Psoas muscle (tissue), 8 donors: ENCODE measurements at places on chromosomes 1 and 21. TPM values are rescaled to one million over a fixed set of nuclear protein-coding genes. Genes with fewer than 3 reads are reported as not detected.

The CITED4 gene
- 6.6 TPM for polyA plus RNA-seq

The DDOST gene
- 63.3 TPM for polyA plus RNA-seq

The OR2L2 gene
- polyA plus RNA-seq, result not detected

The AIDA gene
- polyA plus RNA-seq, result 17.8 TPM

The MED8 gene
- polyA plus RNA-seq, result 44.5 TPM

The TPTE gene
- not detected for polyA plus RNA-seq

The PERM1 gene
- polyA plus RNA-seq, result 38.1 TPM

The NBPF6 gene
- not detected for polyA plus RNA-seq

The CHRNB2 gene
- 0.01 TPM for polyA plus RNA-seq

The NR5A2 gene
- polyA plus RNA-seq, result 0.29 TPM

The HSD3B2 gene
- polyA plus RNA-seq, result not detected

The CHI3L2 gene
- polyA plus RNA-seq, result 0.90 TPM

The LYPD8 gene
- not detected for polyA plus RNA-seq

The TDRD10 gene
- polyA plus RNA-seq, result 0.69 TPM

The PSRC1 gene
- polyA plus RNA-seq, result 0.14 TPM

The NPHS2 gene
- polyA plus RNA-seq, result not detected

The SPRR2E gene
- 0.14 TPM for polyA plus RNA-seq

The MTF1 gene
- 6.0 TPM for polyA plus RNA-seq

The EXTL1 gene
- polyA plus RNA-seq, result 1.1 TPM

The DENND1B gene
- polyA plus RNA-seq, result 1.6 TPM

The IL22RA1 gene
- not detected for polyA plus RNA-seq

The ZNF697 gene
- 2.2 TPM for polyA plus RNA-seq

The CGN gene
- polyA plus RNA-seq, result 0.05 TPM

The DCST1 gene
- not detected for polyA plus RNA-seq

The ZYG11A gene
- not detected for polyA plus RNA-seq

The CNTN2 gene
- polyA plus RNA-seq, result 0.01 TPM

The IQGAP3 gene
- 0.04 TPM for polyA plus RNA-seq

The TNFRSF14 gene
- polyA plus RNA-seq, result 6.6 TPM

The ABCA4 gene
- polyA plus RNA-seq, result not detected

The RAB29 gene
- 20.5 TPM for polyA plus RNA-seq

The CD52 gene
- polyA plus RNA-seq, result 3.9 TPM
